ENCODE measurements at places on chromosomes 6 and 20.

DNA sequence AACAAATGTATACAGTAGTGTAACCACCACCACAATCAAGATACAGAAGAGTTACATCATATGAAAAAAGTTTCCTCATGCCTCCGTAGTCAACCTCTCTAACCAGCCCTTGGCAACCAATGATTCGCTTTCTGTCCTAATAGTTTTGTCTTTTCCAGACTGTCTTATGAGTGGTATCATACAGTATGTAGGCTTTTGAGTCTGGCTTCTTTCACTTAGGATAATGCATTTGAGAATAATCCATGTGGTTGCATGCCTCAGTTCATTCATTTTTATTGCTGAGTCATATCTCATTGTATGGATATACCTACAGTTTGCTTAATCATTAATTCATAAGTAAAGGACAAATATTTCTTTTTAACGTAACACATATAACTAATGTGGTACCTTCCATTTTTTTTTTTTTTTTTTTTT lies 86.4 kb upstream of the RIPOR2 start:
- DNase-seq = no peak

GRCh38 chr20:13336308-13337089 lies 115.4 kb downstream of the ISM1 start:
- DNase-seq = no peak

GRCh38 chr6:126721581-126722160 lies 381.8 kb downstream of the CENPW start:
- DNase-seq = peak; percentile 45

DNA sequence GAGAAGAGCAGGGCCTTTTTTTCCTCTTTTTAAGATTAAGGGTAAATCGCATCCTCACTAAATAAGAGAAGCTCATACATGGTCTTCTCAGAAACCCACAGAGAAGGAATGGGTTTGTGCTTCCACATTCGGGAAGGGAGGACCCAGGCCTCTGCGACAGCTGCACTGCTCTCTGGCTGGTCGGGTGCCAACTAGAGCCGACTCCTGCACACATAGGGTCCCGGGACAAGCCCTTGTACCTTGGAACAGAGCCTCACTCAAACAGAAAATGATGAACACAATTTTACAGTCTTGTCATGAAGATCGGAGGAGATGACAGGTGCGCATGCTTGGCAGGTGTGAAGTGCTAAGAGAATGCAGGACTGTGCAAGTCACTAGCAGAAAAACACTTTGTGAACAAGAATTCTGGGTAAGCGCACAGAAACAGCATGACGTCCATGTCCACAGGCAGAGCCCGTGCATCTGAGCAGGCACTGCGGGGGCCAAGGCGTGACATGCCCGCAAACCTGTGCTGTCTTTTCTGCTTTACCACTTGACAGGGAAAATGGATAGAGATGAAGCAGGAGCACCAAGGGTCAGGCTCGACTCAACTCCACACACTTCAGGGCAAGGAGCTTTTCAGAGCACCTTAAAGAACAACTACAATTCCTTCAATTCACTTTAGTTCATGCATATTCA lies 101.0 kb upstream of the MPC1 start:
- no peak for DNase-seq

- no peak for DNase-seq
Observed at GRCh38 chr20:59823030-59823423, 110.4 kb downstream of the SYCP2 start.

- no peak for DNase-seq
Observed at GRCh38 chr20:17794400-17794799, 94.6 kb downstream of the BANF2 start.
